ENCODE measurements at places on chromosomes 1 and 21.

GRCh38 chr1:231591466-231591865 is 35.1 kb upstream of the DISC1 start:
- peaks cover 11% of the 10 kb centered on the region for H3K4me1 ChIP-seq

- peaks cover 27% of the 10 kb centered on the region for H3K4me1 ChIP-seq
- H3K4me3 ChIP-seq, result no peak overlapping the region
- H3K36me3 ChIP-seq, result no peaks in the 10 kb centered on the region
- H3K27me3 ChIP-seq, result peaks cover 5% of the 10 kb centered on the region
- DNase-seq, result no peak
- no peak overlapping the region for H3K27ac ChIP-seq
Measured at GRCh38 chr1:238488401-238488800, 597.7 kb upstream of the ZP4 start.

GRCh38 chr21:17979763-17980162 is 160.6 kb upstream of the C21orf91 start:
- no peak for DNase-seq
- no peaks in the 10 kb centered on the region for H3K27me3 ChIP-seq
- no peak overlapping the region for H3K4me3 ChIP-seq
- no peak overlapping the region for H3K27ac ChIP-seq
- no peaks in the 10 kb centered on the region for H3K36me3 ChIP-seq

DNA sequence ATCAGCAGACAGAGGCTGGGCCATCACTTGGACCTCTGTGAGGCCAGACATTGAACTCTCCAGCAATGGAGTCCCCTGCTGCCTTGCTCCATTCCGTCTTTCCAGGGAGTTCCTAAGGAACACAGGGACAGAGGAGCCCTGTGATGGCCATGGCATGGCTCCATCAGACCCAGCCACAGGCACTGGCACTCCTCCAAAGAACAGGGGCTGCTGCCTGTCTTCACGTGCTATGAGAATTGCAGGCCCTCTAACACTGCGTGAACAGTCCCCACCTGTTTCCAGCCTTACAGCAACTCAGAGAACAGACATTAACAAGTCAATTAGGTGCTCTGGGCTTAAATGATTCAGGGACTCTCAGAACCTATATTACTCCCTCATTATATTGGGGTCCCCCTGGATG is 140.8 kb downstream of the ASTN1 start:
- no peaks in the 10 kb centered on the region for H3K36me3 ChIP-seq
- H3K4me1 ChIP-seq, result no peaks in the 10 kb centered on the region
- no peak overlapping the region for H3K27ac ChIP-seq

DNA sequence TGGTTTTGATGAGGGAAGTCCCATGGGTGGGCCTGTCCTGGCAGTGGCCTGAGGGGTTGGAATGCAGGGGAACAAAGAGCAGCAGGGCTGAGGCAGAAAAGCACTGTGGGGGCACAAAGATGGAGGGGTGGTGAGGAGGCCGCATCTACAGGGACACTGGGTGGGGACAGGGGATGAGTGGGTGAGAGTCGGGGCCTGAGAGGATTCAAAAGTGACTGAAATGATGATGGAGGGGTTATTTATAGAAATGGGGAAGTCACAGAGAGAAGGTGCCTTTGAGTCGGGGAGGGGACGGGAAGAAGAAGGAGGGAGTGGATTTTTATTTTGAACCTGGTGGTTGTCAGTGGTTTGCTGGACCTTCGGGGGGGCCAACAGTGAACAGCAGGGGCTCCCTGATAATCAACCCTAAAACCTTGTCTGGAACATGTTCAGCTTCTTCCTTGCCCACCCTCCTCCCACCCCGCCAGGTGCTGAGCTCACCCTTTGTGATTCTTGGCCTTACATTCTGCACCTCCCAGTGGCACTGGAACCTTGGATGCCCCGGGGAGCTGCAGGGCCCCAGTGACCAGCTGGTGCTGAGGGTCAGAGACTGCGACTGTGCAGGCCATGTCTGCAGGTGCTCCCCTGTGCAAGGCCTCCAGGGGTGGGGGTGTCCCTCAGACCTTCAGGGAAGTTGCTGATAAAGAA is 42.9 kb downstream of the IER5 start:
- H3K36me3 ChIP-seq, result no peaks in the 10 kb centered on the region
- DNase-seq, result no peak
- no peak overlapping the region for H3K4me3 ChIP-seq
- peaks cover 20% of the 10 kb centered on the region for H3K27me3 ChIP-seq
- H3K4me1 ChIP-seq, result peaks cover 84% of the 10 kb centered on the region
- no peak overlapping the region for H3K27ac ChIP-seq

DNA sequence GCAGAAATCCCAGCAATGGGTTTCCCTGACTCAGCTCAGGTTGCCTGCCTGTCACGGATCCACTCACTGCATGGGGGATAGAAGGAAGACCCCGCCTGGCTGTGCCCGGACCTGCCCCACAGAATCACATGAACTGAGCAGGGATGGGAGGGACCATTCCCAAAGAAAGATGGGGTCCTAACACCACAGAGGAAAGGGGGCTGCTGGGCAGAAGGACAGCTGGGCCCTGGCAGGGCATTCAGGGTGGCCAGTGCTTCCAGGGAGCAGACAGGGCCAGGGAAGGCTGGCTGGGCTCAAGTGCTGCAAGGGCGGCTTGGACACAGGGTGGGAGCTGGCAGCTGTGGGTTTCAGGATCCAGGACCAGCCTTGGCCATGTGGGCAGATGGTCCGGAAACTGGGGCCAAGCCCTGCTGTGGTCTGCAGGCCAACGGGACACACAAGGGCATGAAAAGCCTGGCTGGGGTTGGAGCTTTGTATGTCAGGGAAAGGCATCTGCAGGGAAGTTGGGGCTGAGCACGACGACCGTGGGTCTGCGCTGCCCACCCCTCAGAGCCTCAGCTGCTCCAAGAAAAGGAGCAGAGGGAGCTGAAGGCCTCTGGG is 723.9 kb downstream of the PTPRU start:
- no peak for DNase-seq
- no peak overlapping the region for H3K4me3 ChIP-seq
- H3K27me3 ChIP-seq, result peaks cover 6% of the 10 kb centered on the region
- no peaks in the 10 kb centered on the region for H3K36me3 ChIP-seq
- no peak overlapping the region for H3K27ac ChIP-seq

GRCh38 chr1:203133970-203134725 is 6.6 kb downstream of the ADORA1 start:
- DNase-seq, result no peak
- H3K4me1 ChIP-seq, result peaks cover 8% of the 10 kb centered on the region
- peaks cover 21% of the 10 kb centered on the region for H3K27me3 ChIP-seq
- no peak overlapping the region for H3K4me3 ChIP-seq
- H3K27ac ChIP-seq, result no peak overlapping the region
- H3K36me3 ChIP-seq, result no peaks in the 10 kb centered on the region

- H3K27ac ChIP-seq, result no peak overlapping the region
- H3K4me3 ChIP-seq, result no peak overlapping the region
- no peaks in the 10 kb centered on the region for H3K36me3 ChIP-seq
- H3K4me1 ChIP-seq, result no peaks in the 10 kb centered on the region
- H3K27me3 ChIP-seq, result no peaks in the 10 kb centered on the region
- DNase-seq, result no peak
Measured at GRCh38 chr1:160971618-160972056, 17.0 kb upstream of the ITLN2 start.

- no peaks in the 10 kb centered on the region for H3K36me3 ChIP-seq
- H3K27me3 ChIP-seq, result peaks cover 44% of the 10 kb centered on the region
- H3K27ac ChIP-seq, result no peak overlapping the region
Measured at GRCh38 chr1:31488528-31488927, 75.5 kb downstream of the SERINC2 start.

DNA sequence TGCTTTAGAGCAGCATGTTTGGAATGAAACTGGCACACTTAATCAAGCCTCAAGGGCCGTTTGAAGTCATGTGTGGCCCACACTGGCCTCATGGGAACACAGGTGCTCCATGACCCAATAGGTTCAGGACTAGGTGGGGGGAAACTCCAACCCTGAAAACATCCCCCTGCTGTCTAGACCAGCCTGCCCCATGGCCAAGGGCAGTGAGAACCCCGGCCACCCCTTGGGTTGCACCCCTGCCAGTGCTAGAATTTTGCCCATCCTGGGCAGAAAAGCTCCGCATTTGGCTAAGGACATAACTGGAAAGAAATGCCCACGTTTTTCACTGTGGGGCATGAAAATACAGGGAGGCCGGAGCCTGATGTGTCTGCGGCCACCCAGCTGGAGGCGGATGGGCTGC is 6.1 kb upstream of the PTGER3 start:
- no peak overlapping the region for H3K27ac ChIP-seq

Data from nephron progenitor cell (in vitro differentiated cells).